ENCODE measurements at places on chromosomes 2 and 18.

DNA sequence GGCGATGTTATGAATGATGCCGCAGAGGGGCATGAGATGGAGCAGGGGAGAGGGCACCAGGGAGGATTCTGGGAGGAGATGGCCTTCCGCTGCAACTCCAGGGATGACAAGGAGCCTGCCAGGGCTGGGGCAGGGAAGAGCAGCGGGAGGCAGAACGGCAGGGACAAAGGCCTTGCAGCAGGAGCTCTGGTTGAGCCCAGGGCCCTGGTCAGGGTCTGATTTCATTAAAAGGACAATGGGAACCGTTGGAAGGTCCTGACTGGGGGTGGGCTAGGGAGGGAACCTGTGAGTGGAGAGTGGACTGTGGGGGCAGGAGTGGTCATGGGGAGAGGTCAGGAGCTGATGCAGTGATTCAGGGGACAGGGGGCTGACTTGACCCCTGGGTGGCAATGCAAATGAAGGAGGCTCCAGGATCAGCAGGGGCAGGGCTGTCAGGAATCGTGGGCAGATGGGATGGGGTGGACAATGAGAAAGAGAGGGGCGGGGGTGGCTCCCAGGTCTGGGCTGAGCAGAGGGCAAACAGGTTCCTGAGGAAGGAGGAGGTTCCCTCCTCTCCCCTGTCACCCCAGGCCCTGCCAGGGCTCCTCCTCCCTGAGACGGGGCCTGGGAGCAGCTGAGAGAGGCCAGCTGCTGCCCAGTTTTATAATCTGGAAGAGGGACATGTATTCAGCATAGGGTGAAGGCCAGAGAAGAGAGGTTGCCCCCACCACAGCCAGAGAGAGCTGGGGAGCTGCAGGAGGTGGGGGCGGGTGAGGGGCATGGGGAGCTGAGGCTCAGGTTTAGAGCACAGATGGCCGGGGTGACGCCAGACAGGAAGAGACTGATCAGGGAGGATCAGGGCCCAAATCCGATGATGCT lies 7.3 kb upstream of the DUSP2 start:
- DNase-seq: no peak

DNA sequence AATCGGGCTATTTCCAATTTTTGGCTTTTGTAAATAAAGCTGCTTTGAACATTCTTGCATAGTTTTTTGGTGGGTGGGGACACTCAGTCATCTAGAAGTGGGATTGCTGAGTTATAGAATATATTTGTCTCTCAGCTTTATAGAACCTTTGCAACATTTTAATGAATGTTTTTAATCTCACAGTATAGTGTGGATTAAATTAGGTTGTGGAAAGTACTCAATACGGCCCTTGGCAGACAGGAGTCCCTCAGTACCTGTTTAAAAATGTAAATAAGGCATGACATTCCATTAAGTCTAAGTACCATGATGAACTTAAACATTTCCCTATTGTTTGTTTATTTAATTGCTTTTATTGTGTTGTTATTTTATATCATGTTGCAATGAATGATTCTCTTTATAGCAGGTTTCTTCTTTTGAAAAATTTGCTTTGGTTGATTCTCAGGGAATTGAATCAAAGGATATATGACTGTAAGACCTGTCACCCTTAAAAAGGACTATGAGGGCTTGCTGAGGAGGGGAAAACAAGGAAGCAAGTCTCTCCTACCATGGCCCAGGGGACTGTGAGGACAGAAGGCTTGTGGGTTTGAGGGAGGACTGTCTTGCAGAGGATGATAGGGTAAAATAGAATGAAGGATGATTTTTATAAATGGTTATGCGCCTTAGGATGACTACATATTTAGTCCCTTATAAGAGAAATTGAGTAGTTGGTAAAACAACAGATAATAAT lies 165.1 kb downstream of the RPIA start:
- DNase-seq: no peak

GRCh38 chr2:219279916-219280516 lies 850 bp downstream of the DNAJB2 start:
- no peak for DNase-seq

- no peak for DNase-seq
Measured at GRCh38 chr2:101549371-101549770, 74.5 kb upstream of the RFX8 start.

DNA sequence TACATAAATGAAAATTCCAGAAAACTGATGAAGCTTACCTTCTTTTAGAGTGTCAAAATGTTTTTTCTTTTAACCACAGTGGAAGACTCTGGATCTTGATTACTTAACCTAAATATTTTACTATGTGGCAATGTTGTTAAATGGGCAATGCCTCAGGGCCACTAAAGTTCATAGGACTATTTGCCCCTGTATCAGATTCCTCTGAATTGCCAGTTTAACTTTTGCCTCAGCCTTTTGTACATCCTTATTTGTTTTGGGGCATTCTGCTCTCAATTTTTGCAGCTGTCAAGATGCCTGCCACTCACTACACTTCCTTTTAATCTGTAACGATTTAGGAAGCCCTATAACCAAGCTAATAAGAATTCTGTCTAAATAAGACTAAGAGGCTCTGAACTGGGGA lies 31.7 kb upstream of the SERTAD2 start:
- no peak for DNase-seq

DNA sequence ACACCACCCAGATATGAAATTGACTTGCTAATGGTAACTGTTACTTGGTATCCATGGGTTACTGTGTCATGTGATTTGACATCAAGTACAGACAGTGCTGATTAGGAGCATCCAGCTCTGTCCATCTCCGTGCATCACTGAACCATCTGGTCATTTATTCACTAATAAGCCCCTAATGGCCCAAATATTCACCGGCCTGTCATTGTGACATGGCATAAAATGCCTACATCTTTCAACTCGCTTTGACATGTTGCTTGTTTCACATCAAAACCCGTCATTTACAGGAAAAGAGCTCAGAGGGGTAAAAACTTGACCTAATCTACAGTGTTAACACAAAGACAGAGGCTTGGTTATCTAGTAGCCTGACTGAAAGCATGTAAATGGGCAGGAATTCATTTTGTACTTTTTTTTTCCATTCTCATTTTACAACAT lies 308.9 kb upstream of the ATP5MC3 start:
- no peak for DNase-seq

DNA sequence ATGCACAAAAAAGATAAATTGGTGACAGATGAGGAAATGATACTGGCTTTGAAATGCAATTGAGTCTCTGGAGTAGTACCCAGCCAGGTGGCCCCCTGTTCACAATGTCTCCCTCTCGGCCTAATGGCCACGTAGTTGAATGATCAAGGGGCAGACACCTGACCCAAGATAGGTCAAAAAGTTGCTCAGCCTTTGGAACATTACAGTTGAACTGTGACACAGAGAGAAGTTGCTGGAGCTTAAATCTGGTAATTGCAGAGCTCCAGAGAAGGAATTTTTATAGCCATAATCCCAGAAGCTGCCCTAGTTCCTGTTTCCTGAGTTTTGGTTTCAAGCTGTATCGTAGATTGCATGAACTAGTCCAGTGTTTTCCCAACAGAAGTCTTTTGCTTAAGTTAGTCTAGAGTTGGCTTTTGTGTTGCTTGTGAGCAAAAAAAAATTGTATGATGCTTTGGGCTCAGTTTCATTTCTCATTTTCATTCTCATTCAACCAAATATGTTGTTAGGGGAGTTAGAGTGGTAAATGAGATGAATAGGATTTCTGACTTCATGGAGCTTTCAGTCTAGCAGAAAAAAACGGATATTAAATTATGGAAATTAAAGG lies 117.9 kb downstream of the CSRNP3 start:
- no peak for DNase-seq

- DNase-seq: no peak
Measured at GRCh38 chr2:143960177-143960576, 559.7 kb downstream of the ZEB2 start.

DNA sequence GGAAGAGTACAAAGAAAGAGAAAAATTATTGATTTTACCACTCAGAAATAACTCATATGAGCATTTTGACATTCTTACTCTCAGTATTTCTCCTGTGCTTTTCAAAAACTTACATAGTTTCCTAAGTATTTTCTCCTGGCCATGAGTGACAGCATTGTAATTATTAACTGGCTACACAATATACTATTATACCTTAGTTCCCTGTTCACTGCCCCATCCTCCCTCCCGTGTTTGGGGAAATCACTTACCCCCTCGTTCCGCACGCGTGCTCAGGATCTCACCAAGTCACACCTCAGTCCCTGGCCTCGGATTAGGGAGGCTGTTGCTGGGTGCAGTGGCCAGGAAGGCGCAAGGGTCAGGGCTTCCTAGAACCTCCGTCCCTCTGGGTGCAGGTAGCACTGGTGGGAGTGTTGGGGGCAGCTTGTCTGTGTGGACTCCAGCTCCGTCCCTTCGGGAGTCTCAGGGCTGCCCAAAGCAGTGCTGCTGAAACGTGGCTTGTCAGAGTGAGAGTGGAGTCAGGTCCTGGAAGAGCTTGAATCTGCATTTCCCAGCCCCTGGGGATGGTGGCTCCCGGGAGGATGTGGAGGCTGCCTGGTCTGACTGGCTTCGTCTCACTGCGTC lies 23.2 kb downstream of the ATG4B start:
- no peak for DNase-seq

GRCh38 chr2:126881591-126881990 lies 17.1 kb upstream of the TEX51 start:
- no peak for DNase-seq

- DNase-seq: no peak
Measured at GRCh38 chr2:69385443-69386151, 1.4 kb downstream of the GFPT1 start.

- DNase-seq: no peak
Measured at GRCh38 chr2:161436411-161436810, 20.3 kb downstream of the TBR1 start.

- DNase-seq: no peak
Measured at GRCh38 chr18:56658261-56658660, 7.1 kb downstream of the WDR7 start.

DNA sequence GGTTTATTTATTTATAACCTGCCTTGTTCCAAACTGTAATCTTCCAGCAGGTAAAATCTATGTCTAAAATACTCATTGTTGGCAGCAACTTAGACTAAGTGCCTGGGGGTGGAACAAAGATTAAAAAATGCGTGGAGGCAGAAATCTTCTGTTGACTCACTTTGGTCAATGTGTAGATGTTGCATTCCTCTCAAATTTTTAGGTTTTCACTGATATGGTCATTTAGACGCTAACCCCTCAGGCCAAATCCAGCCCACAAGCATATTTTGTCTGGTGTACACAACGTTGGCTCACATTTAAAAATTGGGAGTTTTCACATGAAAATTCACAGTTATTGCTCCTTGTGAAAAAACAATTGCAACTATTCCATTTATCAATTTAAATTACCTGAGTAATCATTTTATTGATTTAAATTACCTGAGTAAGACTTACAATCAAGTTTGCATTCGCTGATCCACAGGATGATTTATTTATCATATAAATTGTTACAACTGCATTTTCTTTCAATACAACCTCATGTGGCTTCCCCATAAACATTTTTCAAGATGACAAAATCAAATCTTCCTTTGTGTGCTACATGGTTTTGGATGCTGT lies 564.2 kb downstream of the TSN start:
- no peak for DNase-seq

GRCh38 chr2:636641-637405 lies 40.4 kb downstream of the TMEM18 start:
- peak; percentile 45 for DNase-seq

- DNase-seq: no peak
Measured at GRCh38 chr2:210480079-210480478, 3.5 kb upstream of the LANCL1 start.

- DNase-seq: no peak
Measured at GRCh38 chr2:128280158-128280871, 38.4 kb downstream of the HS6ST1 start.

GRCh38 chr2:227802882-227803281 lies 10.8 kb upstream of the CCL20 start:
- DNase-seq: no peak

DNA sequence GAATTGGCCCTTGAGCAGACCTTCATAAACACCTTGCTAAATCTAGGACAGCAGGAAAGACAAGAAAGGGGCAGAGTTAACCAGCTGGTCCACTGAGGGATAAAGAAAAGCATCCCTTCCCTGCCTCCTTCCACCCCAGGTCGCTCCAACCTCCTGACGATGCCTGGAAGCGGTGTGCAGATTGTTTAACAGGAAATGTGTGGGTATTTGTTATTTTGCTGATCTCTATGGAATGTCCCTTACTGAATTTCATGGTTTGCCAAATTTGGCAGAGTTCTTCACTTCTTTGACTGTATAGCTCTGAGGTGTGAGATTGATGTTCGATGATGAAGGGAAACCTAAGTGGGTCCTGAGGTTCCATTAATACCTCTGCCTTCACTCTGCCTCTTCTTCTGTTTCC lies 72.9 kb downstream of the MAP3K20 start:
- DNase-seq: no peak

GRCh38 chr2:135890835-135891234 lies 14.6 kb upstream of the MCM6 start:
- DNase-seq: no peak

DNA sequence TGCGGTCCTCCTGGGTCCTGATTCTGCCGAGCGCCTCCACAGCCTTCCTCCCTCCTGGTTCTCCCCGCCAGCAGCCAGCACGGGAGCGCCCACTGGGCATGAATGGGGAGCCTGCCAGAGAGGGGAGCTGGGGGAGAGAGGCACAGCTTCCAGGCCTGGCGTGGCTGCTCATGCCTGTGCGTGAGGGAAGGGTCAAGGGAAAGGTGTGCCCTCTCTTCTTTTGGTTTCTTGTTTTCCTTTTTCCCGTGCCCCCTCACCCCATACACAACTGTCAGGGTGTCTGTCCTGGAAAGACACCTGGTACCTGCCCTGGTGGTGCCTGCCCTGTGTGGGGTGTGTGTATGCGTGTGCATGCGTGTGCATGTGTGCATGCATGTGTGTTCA lies 4.7 kb upstream of the NEURL3 start:
- DNase-seq: no peak

GRCh38 chr18:49031511-49032188 lies 80.9 kb upstream of the SMAD7 start:
- no peak for DNase-seq

GRCh38 chr2:65495251-65495877 lies 63.0 kb upstream of the SPRED2 start:
- DNase-seq: no peak

- no peak for DNase-seq
Measured at GRCh38 chr2:177817300-177817699, 255.3 kb downstream of the PDE11A start.

DNA sequence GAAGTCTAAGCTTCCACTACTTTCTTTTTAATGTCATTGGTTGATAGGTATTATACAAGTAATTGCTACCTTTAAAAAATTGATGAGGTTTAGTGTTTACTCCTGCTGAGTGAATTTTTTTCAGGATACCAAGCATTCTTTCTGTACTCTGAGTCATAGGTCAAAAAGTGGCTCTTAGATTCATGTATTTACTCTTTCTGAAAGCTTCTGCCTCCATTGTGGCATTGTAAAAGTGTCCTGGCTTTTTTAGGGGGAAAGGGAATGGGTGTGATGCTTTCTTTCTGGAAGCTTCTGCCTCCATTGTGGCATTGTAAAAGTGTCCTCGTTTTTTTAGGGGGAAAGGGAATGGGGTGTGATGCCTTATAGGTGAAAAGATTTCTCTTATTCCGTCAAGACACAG lies 286.5 kb downstream of the LPIN1 start:
- no peak for DNase-seq

DNA sequence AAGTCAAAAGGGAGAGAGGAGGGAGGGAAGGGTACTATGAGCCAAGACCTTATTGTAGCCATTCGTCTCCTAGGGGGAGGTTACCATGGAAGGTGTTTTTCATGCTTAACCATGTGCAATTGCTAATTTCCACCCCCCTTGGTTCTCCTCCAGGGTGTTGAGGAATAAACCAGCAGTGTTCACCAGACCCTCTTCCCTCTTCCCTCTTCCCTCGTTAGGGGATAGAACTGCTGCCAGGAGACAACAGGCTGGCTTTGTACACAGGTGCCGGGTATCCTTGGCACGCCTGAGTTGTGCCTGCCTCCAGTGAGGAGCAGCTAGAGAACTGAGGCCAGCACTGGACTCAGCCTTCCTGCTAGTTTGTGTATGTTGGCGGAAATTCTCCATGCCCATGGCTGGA lies 41.1 kb upstream of the ARL5A start:
- no peak for DNase-seq

Measured in CD4-positive, alpha-beta T cell treated with Interleukin-15 for 4 hours (primary cell).